ENCODE measurements at places on chromosomes 11 and 22.
A peak's percentile ranks its signal among the peaks of the same experiment; 100 is the strongest.

DNA sequence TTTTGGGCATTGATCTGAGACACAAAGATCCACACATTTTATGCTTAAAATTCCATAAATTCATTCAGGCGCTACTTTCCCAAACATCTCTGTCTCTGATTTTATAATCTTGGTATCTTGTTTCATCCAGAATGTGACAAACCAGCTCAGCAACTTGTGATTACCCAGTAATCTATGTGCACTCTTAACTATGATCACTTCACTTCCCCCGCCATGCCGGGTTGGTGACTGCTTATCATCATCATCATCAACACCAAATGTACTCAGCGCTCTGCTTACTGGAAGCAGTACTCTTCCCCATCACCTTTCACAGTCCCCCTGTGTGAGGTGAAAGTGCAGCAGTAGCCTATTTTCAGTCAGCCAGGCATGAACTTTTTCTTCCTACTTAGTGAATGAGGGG is 15.2 kb upstream of the MMP7 start:
- no peak for DNase-seq

DNA sequence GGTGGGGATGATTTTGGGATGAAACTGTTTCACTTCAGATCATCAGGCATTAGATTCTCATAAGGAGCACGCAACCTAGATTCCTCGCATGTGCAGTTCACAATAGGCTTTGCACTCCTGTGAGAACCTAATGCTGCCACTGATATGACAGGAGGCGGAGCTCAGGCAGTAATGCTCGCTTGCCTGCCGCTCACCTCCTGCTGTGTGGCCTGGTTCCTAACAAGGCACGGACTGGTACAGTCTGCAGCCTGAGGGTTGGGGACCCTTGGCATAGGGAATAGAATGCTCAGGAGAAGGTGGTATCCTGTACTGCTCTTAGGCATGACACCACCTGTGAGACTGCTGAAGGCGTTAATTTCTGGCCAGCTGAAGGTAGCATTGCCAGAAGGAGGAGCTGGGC is 47.0 kb downstream of the STIM1 start:
- no peak for DNase-seq

DNA sequence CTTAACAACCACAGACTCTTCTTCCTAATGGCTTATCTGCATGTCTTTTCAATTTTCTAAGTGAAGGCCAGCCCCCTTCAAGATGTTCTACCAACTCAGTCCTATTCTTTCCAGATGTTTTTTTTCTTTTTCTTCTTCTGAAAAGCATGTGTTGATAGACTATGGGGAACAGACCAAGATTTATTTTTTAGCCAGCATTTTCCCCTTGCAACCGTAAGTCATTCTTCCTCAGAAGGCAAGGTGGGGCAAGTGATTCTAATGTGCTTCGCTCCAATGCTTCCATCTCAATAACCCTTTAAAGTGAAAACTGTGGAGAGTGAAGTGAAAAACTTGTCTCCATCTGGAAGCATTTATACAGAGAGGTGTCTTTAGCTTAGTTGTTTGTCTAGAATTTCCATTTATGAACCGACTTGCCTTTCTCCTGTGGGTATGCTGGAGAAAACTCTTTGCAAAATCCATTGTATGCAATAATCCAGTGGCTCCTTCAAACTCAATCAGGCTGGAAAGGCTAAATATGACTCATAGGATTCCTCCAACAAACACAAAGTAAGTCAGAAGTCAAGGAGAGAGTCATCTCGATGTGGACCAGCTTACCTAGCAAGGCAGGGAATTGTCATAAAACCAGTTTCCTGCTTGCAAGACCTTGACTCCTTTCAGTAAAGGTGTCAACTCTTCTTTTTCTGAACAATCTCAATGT is 83.7 kb downstream of the MAML2 start:
- DNase-seq: no peak

- DNase-seq: no peak
Observed at GRCh38 chr11:44221992-44222391, 87.9 kb downstream of the ALX4 start.

- DNase-seq: no peak
Observed at GRCh38 chr11:70700453-70700852, 302.1 kb downstream of the CTTN start.

GRCh38 chr22:44023404-44024287 is 456 bp upstream of the PARVB start:
- no peak for DNase-seq

- DNase-seq: no peak
Observed at GRCh38 chr22:45670981-45671782, 452 bp upstream of the ATXN10 start.

GRCh38 chr11:17890325-17890724 is 122.5 kb downstream of the SERGEF start:
- no peak for DNase-seq

GRCh38 chr11:27497284-27497866 is 9.2 kb downstream of the LIN7C start:
- DNase-seq: no peak

DNA sequence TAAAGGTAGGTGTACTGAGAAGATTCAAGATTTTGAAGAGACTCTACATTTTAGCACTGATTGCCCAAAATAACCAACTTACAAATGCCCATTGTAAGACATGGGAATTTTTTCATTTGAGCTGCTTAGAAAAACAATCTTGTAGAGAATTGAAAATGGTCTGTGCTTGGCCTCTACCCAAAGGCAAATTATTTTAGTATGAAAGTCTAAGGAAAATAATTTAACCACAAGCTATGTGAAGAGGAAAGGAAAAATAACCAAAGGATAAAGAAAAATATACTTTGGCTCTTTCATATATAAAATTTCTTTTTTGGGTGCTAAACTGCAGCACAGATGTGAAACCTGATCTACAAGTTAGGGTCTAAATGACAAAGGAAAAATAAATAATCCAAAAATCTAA is 54.9 kb downstream of the ME3 start:
- no peak for DNase-seq

DNA sequence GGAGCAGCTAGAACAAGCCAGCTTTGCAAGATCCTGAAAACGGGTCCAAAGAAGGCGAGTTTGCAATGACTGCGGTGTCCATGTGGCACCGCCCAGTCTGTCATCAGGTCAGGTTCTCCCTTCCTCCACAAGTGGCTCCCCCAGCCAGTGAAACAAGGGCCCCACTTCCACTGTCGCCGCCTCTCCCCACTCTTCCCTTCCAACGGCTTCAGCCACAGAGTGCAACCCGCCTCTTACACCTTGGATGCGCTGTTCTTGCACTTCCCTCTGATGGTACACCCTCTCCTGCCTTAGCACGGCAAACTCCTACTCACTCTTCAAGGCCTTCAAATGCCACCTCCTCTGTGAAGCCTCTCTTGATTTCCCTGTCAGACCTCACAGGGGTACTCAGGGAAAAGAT is 10.8 kb upstream of the TCF20 start:
- no peak for DNase-seq

DNA sequence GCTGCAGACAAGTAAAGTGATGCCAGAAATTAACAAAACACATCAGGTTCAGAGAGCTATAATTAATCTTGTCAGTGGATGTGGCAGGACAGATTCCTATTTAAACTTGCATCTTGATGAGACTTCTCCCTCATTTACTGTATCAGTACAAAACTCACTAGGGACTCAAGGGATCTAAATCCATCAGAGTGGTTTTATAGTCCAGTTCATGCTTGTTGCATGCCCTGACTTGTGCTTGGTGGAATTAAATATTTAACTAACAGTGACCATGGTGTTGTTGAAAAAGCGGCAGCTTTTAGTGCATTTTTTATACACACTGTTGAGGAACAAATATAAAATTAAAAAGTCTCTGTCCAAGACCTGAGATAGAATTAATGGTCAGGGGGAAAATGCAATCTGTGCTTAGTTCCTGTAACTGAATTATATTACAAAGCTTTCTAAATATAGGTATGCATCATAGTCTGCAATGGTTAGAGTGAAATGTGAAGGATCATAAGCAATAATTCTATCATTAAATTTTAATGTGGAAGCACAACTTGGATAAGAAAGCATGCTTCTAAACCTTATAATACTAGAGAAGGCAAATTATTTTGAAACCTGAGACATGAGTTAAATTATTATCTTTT is 1475.5 kb upstream of the TENM4 start:
- DNase-seq: no peak

GRCh38 chr11:72642884-72643522 is 31.2 kb downstream of the PDE2A start:
- no peak for DNase-seq

- DNase-seq: no peak
Observed at GRCh38 chr11:115446214-115446613, 58.0 kb downstream of the CADM1 start.

DNA sequence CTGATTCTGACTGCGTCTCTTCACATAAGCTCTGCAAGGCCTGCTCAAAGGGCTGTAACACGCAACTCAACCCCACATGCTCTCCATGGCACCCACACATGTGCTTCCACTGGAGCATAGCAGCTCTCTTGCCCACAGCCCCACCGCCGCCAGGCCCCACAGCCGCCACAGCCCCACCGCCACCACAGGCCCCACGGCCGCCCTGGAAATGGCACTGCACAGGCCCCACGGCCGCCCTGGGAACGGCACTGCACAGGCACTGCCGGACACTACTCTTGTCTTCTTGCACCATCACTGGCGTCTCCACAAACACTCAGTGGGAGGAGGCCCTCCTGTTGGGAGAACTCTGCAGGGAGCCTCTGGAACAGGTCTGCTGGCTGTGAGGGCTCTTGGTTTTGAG is 8.6 kb downstream of the MOB2 start:
- DNase-seq: no peak

DNA sequence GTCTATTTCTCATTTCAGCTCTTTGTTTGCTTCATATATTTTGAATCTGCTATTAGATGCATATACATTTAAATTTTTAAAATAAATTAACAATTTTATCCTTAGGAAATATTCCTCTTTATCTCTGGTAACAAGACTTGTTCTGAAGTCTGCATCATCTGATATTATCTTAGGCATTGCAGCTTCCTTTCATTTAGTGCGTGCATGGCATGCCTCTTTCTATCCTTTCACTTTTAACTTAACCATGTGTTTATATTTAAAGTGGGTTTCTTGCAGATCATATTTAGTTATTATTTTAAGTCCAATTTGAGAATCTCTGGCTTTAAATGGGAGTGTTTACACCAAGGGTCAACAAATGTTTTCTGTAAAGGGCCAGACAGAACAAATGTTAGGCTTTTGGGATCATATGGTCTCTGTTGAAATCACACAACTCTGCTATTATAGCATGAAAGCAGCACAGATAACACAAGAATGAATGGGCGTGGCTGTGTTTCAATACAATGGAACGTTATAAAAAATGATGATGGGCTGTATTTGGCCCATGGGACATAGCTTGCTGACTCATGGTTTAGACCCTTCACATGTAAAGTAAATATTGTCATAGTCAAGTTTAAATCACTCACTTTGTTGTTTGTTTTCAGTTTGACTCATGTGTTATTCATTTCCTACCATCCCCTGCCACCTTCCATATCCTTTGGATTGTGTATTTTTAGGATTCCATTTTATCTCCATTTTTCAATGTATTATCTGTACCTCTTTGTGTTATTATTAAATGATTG is 83.9 kb upstream of the SNX19 start:
- peak; percentile 80 for DNase-seq

GRCh38 chr11:62370743-62371440 is 33.6 kb downstream of the ASRGL1 start:
- DNase-seq: no peak

GRCh38 chr11:37671321-37671720 is 1073.3 kb upstream of the RAG2 start:
- no peak for DNase-seq

DNA sequence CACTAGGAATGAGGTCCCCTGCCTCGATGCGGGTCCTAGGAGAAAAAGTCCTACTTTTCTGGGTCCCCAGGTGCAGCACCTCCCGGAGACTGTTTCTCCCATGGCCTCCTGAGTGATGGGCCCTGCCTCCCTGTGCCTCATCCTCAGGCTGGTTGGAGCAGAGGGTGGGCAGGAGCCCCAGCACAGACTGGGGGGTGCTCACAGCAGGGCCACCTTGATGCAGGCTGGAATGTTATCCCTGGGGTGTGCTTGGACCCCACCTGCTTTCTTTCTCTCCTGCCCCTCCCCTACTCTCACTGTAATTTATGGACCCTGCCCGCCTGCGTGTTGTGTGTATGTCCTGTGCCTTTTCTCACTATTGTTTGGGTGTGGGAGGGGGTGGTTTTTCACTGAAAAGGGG is 8.1 kb downstream of the SHISA8 start:
- DNase-seq: no peak

DNA sequence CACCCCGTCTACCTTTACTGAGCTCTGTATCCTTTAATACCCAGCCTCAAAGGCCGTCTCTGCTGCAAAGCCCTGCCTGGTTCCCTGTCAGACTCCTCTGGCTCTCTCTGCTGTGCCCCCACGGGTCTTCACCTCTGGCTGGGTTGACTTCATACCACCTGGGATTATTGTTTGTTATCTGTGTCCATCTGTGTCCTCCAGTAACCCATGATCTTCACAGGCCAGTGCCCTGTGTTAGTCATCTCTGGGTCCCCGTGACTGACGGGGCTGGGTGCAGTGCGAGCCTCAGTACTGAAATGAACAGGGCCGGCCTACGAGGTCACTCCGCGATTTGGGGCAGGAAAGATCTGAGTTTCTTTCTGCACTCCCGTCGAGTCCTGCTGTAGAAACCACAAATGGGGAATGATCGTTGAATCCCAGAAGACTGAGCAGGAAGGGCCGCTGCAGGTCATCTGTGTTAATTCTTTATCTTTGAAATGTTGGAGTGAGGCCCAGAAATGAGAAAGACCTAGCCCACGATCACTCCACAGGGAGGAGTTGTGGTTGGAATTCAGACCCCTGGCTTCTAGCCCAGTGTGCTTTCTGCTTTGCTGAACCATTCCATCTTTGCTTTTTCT is 12.3 kb upstream of the TUB start:
- DNase-seq: no peak

GRCh38 chr11:111456086-111456858 is 55.9 kb downstream of the BTG4 start:
- DNase-seq: no peak

DNA sequence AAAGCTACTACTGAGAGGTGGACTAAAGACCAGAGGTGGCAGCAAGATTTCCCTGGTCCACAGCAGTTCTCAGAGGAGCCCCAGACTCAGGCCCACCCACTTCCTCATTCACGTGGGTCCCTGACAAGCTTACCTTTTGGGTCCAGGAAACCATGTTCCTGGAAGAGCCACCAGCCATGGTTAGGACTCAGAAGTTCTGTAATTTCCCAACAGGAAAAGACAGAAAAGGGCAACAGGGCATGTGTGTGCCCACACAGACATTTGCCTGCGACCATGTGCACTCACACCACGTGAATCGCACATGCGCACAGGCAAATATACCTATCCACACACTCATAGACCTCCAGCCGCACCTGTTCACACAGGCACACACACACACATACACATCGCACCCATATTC is 42.9 kb downstream of the LRRC32 start:
- DNase-seq: no peak

DNA sequence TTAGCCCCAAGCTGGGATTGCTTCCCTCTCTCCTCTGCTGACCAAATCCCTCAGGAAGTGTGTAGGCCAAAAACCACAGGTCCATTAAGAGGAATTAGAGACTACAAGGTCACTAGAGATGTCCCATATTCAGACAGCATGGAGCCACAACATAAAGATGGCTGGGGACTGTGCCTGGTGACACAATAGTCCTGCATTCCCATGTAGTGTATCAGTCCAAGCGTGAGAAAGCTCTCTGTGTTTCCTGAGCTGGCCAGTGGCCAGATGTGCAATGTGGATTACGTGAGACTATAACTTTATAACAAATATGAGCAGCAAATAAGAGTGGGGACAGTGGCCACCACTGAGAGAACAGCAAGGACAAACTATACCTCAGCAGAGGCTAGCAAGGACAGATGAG is 7.6 kb upstream of the MS4A10 start:
- peak; percentile 48 for DNase-seq

- DNase-seq: no peak
Observed at GRCh38 chr11:72589802-72590761, 84.1 kb downstream of the PDE2A start.

- DNase-seq: no peak
Observed at GRCh38 chr11:16811136-16812020, 72.9 kb downstream of the C11orf58 start.

All from AG09309 (cell line).